A549 treated with ZK216348 at 1 μM for 4 hours (cell line): ENCODE measurements at places on chromosomes 2 and 18. TPM values are rescaled to one million over a fixed set of nuclear protein-coding genes. Genes with fewer than 3 reads are reported as not detected.

DHRS9 gene
- 2.9 to 4.2 TPM (median 3.5 TPM) in 5 replicates for total RNA-seq

CHMP1B gene
- total RNA-seq, result 35.7 to 52.6 TPM (median 44.5 TPM) in 5 replicates

PKP4 gene
- 21.8 to 30.6 TPM (median 27.5 TPM) in 5 replicates for total RNA-seq

NMUR1 gene
- total RNA-seq, result not detected in 5 replicates

GKN1 gene
- 0.32 to 1.1 TPM (median 0.74 TPM) in 5 replicates for total RNA-seq
